ENCODE measurements at places on chromosomes 2 and 18.

DNA sequence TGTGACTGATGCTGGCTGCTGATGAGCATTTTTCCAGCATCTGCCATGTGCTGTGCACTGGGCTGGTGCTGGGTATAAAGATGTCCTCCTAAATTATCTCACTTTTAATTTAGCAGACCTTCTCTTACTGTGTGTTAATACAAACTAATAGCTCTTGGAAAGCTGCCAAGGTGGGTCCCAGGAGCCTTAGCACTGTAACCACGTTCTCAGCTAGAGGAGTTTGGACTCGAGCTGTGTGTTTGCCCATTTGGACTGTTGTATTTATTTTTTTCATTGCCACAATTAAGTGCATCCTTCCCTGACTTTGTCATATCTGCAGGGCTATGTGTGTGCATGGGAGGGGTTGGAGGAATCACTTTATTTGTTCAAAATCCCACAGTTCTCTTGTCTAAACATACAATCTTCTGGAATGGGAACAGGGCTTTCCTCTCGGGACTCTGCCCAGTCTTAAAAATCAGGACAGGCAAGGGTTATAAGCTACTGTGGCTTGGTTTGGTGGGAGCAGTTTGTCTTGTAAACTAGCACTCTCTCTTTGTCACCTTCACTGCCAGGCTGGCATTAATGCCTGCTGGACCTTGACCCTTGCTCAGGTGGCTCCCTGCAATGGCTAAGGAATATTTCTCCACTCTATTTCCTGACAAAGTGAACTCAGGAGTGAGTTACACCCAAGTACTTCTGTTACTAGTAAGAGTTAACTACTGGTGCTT is 129.7 kb upstream of the MGAT5 start:
- DNase-seq: no peak

DNA sequence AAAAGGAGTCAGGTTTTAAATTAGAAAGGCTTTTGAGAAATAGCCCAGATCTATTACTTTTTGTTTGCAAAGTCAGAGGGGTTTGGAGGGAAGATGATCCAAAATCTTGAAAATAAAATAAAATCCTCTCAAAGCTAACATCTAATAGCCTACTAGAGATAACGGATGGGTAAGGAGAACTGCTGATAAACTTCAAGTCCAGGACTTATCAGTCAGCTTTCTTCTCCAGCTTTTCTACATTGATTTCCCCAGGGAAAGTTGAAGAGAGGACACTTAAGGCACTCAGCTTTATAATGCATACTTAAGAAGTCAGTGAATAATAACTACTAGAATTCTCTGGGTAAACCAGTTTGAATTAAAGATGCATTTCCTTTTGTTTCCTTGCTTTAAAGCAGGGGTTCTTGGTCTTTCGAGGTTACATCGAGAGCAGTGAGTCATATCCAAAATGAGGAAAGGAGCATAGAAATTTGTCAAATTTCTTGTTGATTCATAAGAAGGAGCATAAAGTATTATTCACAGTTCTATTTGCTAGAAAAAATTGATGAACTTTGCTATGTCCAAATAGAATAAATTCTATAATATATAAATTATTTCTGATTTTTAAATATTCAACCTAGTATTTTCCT is 43.2 kb upstream of the ITPRID2 start:
- no peak for DNase-seq

GRCh38 chr18:61898640-61899101 is 5.9 kb upstream of the RNF152 start:
- DNase-seq: no peak

GRCh38 chr18:77658751-77659448 is 409.3 kb downstream of the GALR1 start:
- no peak for DNase-seq

- DNase-seq: no peak
Measured at GRCh38 chr2:236588932-236589592, 19.4 kb downstream of the ACKR3 start.

DNA sequence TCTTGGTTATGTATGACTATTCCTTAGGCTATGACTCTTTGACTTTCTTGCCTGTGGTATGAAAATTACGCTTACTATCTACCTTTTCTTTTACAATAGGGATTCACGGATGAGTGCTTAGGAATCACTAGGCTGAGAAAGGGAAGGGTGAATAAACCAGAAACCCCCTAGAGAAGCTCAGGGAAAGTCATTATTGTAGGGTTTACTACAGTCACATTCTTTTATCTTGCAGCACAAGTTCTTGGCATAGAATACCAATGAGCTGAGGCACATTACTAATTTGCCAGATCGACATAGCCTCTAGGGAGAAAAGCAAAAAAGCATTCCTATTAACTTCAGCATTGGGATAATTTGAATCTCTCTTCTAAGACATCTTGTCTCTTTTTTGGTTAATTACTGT is 103.3 kb downstream of the ST6GAL2 start:
- DNase-seq: no peak

GRCh38 chr18:29594493-29594892 is 1417.6 kb upstream of the CDH2 start:
- DNase-seq: no peak

- no peak for DNase-seq
Measured at GRCh38 chr2:26722328-26722727, 29.8 kb downstream of the KCNK3 start.

DNA sequence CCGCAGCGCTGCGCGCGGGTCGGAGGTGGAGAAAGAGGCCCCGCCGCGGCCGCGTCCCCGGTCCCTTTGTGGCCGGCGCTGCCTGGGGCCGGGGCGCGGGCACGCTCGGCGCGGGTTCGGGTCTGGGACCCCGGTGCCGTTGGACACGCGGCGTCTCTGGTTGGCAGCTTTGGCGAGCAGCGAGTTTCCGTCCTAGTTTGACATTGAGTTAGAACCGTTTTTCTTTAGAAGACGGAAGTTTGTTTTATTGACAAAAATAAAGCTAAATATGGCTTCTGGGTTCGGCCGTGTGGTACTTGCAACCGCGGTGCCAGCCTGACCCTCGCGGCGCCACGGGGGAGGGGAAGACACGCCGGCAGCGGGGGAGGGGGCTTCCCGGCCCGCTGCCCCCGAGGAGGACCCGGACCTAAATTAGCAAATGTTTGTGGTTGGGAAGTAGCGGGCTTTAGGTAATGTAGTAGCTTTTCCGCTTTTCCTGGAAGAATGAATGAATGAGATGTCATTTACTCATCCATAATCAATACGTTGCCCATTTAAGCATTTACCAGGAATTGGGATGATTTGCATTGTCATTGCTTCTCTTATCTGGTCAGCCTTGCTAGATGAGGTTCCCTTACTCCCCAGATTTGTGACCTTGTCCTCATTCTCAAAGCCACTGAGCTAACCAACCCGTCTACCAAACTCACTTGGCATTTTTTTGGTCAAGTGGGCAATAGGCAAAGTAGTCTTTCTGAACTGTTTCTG is 530 bp downstream of the GALNT1 start:
- no peak for DNase-seq

- no peak for DNase-seq
Measured at GRCh38 chr2:63591566-63592175, 2.9 kb downstream of the MDH1 start.

GRCh38 chr2:3517948-3518495 is 1.3 kb downstream of the ADI1 start:
- DNase-seq: no peak

DNA sequence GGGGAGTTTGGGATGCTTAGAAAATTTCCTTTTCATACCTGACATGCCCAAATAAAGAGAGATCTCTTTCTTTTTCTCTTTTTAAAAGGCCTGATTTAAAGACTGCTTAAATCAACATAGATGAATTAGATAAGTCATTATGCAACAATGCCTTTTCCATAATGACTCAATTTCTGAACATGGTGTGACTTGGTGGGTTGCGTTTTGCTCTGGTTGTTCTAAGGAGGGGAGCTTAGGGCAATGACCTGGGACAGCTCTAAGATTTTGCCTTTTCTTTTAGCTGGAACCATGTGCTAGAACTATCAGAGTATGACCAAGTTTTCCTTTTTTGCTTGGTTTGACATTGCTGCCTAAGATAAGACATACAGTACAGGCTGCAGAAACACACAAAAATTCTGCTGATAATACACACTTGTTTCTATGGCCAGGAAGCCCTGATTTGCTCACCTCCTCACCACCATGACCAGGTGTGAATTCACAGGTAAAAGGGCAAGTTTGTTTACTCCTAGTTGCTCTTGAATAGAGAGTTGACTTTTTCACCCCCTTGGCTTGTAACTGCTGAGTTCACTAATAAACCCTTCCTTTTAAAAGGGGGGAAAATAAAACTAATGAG is 58.1 kb upstream of the IL1RL1 start:
- DNase-seq: no peak

GRCh38 chr2:201228912-201229290 is 31.4 kb upstream of the CASP8 start:
- no peak for DNase-seq

DNA sequence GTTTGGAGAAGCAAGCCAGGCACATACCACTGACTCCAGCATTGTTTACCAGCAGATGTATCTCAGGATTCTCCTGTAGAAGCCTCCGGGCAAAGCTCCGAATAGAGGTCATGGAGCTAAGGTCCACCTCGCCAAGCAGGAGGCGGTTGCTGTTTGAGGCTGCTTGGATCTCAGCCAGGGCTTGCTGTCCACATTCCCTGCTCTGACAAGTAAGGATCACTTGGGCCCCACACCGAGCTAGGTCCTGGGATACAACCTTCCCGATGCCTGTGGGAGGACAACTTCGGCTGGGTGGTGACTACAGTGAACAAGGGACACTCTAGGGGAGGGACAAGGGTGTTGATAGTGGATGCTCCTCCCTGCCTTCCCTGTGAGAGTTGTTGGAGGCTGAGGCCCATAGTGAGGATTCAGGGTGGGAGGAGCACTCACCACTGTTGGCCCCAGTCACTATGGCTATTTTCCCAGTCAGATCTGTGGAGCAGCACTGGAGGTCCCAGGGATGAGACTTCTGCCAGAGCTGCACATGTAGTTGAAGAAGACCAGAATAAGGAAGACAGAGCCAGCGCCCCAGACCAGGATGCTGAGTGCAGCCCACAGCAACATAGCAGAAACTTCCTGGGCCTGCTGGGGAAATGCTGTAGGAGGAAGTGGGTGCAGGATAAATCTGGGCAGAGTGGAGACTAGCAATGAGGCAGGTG is 8.3 kb downstream of the C2orf81 start:
- DNase-seq: no peak

All from GM12892 (cell line).